CD4-positive, alpha-beta T cell (primary cell): ENCODE measurements at places on chromosomes 2 and 18.

DNA sequence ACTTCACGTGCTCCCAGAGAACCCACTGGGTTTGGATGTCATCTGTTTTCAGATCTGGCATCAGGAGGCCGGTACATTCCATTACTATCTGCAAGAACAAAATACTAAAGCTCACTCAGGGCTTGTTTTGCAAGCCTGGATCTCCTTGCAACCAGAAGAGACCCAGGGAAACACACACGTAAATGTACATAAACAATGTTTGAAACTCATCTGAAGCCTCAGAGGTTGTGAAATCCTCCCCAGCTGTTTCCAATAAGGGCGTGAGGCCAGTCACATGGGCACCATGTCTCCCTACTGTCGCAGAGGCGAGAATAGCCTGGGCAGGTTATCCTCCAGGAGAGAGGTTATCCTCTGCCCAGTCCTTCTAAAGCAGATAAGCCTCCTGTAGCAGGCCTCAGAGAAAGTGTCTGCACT, 186.9 kb downstream of the GFPT1 start:
- no peak for DNase-seq

DNA sequence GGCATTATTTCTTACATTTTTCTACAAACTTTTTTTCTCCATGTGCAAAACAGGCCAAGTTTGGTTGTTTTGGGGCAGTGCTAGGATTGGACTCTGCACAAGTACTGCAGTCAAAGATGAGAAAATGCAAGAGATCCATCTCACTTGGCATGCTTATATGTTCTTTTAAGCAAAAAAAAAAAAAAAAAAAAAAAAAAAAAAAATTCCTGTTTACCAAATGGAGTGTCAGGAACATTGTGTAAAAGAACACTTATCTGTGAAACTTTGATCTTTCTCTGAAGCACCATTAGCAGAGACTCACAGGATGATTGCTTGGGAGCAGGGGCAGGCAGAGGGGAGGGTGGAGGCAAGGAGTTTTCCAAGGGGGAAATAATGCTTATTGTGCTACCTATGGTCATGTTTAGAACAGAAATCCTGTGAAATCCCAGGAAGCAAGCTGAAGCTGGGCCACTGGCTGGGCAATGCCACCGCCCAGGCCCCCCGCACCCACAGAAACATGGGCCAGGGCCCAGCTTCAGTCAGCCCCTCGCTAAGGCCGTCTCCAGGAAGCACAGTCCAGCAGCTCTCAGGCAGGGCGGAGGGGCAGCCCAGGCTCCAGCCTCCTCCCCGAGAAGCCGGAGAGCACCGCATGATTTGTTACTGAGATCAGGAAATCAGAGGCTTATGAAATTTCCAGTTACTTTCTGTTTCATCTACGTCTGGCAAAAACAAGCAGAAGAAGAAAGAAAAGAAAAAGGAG, 229.4 kb downstream of the ZNF516 start:
- no peak for DNase-seq

DNA sequence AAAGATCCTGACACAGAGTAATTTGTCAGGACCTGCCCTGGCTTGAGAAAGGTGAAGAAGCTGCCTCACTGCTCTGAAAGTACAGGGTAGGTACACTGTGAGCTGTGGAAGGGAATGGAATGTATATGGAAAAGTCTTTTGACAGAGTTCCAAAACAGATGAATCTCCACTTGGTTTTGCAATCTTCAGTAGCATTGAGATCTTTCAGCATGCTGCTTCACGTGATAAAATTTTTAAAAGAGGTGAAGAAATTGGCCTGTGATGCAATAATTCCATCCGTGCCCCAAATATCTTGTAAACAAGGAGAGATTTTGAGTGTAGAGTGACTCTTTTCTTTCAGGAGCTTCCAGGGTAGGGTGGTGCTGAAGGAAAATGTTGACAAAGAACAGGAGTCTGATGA, 123.1 kb downstream of the OSR1 start:
- no peak for DNase-seq

GRCh38 chr2:125424266-125424785, 1231.6 kb upstream of the GYPC start:
- DNase-seq, result no peak

GRCh38 chr2:192157776-192158175, 37.0 kb downstream of the TMEFF2 start:
- no peak for DNase-seq
